ENCODE measurements at places on chromosomes 2 and 18.
A peak's percentile ranks its signal among the peaks of the same experiment; 100 is the strongest.

- DNase-seq, result no peak
Measured at GRCh38 chr2:162198239-162198638, 45.0 kb downstream of the FAP start.

GRCh38 chr18:12377556-12378197 is 650 bp upstream of the AFG3L2 start:
- no peak for DNase-seq

GRCh38 chr2:128086244-128086643 is 4.8 kb upstream of the UGGT1 start:
- DNase-seq, result no peak

- DNase-seq, result peak; percentile 12
Measured at GRCh38 chr18:37270038-37270665, 295.4 kb downstream of the CELF4 start.

GRCh38 chr2:190355968-190356644 is 12.7 kb downstream of the INPP1 start:
- no peak for DNase-seq

GRCh38 chr2:141676139-141676538 is 454.7 kb downstream of the LRP1B start:
- no peak for DNase-seq

DNA sequence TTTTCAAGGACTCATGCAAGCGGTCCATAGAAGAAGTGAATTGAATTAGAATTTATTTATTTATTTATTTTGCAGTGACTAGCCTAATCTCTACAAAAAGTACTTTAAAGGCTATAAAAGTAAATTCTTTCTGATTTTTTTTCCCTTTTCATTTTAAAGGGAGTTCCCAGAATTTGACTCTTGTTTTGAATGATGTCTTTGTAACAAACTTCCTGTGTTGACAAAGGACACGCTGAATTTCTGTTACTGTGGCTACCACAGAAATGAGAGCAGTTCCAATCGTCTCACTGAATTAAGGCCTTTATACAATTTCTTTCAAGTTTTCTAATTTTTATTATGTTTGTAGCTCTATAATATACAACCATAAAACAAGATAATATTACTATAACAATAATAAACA is 46.3 kb upstream of the LPIN2 start:
- DNase-seq, result no peak

- DNase-seq, result no peak
Measured at GRCh38 chr2:214377286-214377624, 33.6 kb upstream of the VWC2L start.

- DNase-seq, result no peak
Measured at GRCh38 chr18:51438797-51439350, 241.4 kb upstream of the MEX3C start.

GRCh38 chr2:134276381-134277172 is 22.7 kb downstream of the MGAT5 start:
- DNase-seq, result no peak

DNA sequence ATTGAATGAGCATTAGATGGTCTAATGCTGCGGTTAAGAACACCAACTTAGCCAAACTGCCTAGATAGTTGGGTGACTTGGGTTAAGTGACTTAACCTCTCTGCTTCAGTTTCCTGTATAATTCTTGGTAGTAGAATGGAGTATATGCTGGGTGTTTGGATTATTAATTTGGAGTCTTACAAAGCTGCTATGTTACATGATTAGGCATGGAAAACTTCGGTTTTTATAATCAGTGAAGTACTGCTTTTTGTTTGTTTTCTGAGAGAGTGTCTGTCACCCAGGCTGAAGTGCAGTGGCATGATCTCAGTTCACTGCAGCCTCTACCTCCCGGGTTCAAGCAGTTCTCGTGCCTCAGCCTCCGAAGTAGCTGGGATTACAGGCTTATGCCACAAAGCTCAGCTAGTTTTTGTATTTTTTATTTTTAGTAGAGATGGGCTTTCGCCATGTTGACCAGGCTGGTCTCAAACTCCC is 4.5 kb downstream of the RPL37A start:
- DNase-seq, result no peak
